ENCODE measurements at places on chromosomes 7 and 10. TPM values are rescaled to one million over a fixed set of nuclear protein-coding genes. Genes with fewer than 3 reads are reported as not detected.

The FAM170B gene
- total RNA-seq, result not detected

The GAD2 gene
- not detected for total RNA-seq

The RBM20 gene
- under 0.01 TPM for total RNA-seq

The NRP1 gene
- total RNA-seq, result 306 TPM

The GIMAP7 gene
- total RNA-seq, result not detected

The CCDC136 gene
- 18.1 TPM for total RNA-seq

The SPDYE16 gene
- total RNA-seq, result under 0.01 TPM

The PRSS1 gene
- total RNA-seq, result not detected

The CD36 gene
- 1.0 TPM for total RNA-seq

The TLX1 gene
- total RNA-seq, result not detected

Measured in bronchial smooth muscle cell (primary cell).